ENCODE measurements at places on chromosomes 16 and 17.

GRCh38 chr17:81854974-81855774 is 5.2 kb downstream of the P4HB start:
- no peak for DNase-seq

DNA sequence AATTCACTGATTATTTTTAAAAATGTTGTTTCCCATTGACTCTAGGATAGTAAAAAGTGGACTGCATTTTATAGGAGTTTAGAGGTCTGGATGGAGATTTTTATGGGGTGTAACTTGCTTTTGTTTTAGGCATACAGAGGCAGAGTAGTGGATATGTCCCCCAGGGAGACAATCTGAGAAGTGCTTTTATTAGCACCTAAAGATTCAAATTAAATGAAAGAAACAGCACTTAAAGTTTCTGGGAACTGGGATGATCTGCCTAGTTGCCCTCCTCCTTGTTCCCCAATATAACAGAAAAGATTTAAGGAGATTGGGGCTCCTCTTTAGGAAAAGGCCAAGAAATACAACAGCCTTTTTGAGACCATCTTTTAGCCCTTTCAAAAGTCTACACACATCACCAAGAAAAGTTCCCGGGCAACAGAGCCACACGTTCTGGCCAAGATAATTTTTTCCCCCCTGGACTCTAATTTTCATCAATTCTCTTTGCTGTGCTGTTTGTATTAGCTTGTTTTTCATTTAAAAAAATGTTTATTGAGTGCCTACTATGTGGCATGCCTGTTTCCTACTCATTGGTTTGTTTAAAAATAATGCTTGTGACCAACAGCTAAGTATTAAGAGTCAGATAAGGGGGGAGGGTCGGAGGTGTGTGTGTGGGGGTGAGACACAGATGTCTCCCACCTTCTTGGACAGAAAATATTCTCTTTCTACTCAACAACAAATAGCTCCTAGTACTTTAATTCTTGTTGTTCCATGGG is 2.5 kb upstream of the IGF2BP1 start:
- no peak for DNase-seq

DNA sequence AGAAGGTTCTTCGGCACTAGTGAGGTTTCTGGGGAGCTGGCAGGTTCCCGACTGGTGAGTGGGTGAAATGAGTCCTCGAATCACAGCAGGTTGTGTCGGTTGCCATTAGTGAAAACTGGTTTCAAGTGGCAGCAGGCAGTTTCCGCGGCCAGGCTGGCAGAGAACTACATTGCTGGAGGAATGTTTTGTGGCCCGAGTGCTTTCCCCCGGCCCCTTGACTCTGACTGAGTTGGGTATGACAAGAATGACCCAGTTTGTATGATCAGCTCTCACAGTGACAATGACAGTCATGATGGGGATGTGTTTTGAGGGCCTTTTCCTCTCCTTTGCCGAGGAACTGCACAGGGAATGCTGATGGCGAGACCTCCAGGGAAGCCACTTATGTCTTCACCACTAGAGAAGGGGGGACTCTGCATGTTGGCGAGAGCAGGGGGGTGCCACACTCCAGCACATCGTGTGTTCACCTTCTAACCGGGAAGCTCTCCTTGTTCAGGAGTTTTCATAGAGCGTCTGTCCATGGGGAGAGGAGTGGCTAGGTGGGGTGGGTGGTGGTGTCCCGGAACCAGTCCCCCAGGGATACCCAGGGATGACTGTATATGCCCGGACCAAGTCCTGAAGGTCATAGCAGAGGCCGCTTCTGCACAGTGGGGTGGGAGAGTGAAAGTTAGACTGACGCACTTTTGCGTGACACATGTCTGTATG is 206.0 kb upstream of the CHMP6 start:
- DNase-seq, result no peak

DNA sequence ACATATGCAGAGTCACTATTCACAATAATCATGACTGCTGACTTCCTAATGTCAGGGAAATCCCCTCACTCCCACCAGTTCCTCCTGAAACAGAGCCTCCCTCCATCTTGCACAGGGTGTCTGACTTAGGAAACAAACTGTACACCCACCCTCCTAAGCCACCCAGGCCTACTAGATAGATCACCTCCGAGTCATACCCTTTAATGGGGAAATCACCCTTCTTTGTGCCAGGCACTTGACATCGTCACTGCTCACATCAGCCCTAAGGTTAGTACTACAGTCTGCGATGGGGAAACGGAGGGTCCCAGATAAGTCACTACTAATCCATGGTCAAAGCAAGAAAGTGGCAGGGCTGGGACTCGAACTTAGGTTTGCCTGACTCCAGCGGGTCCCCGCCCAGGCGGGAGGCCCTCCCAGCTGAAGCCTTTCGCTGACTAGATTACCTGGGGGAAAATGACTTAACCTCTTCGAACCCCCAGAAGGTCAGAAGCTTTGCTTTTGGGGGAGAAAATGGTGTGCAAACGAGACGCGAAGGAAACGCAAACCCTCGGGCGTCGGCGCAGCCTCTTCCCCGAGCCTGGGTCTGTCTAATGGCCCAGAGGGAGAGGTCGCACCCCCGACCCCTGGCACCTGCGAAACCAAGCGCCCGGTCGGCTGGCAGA is 3.4 kb upstream of the MLLT6 start:
- DNase-seq, result no peak

DNA sequence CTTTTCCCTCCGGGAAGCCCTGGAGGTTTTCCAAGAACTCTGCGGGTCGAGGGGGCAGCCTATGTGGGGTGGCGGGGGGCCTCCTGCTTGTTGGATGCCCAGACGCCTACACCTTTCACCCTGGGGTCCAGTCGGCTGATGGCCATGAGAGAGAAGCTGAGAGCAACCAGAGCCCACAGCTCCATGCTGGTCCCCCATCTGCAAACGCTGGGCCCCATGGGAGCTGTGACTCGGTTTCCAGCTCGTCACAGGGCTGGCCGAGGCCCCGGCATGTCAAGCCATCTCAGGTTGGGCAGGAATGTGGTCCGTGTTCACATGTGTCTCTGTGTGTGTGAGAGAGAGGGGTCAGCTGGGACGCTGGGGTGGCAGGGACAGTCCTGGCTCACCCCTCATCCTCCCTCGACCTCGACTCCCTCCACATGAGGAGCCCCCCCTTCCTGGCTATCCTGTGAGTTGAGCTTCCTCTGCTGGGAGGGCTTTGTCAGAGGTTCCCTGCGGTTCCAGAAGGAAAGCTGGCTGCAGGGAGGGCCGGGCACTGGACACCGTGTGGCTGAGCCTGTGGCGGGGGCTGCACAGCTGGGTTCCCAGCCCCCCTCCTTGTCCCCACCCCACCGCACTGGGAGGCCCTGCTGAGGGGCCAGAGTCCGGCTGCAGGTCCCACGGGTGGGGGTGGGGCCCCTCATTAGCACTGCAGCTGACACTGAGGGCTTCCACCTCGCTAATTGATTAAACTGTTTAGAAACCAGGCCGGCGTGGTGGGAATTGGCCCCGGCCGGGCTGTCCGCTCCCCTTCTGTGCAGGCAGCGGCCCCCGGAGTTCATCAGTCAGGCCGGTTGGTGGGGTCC is 19.1 kb downstream of the METRNL start:
- DNase-seq, result no peak

- no peak for DNase-seq
These were observed 351.7 kb downstream of the NPIPA8 start for GRCh38 chr16:17984810-17985209.

DNA sequence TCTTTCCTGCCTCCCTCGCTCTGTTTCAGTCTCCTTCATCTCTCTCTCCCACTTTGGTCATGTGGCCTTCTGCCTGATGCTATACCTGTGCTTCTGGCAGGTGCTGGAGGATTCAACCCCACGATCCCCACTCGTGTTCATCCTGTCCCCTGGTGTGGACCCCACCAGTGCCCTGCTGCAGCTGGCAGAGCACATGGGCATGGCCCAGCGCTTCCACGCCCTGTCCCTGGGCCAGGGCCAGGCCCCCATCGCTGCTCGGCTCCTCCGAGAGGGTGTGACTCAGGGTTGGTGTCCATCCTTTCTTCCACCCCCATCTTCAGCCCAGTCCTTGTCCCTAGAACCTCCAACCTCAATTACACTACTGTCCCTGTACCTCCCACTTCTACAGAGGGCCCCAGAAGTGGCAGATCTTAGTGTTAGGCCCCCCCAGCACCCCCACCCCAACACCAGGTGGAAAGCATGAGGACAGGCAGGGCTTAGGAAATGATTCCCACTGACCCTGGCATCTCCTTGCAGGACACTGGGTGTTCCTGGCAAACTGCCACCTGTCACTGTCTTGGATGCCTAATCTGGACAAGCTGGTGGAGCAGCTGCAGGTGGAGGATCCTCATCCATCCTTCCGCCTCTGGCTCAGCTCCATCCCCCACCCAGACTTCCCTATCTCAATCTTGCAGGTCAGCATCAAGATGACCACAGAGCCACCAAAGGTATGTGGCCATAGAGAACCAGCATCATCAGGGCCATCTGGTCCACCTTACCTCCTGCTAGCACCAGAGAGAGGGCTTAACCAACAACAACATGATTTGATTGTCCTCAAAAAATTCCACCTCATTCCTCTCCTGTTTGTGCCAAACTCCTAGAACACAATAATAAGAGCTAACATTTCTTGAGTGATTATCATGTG is 9.7 kb upstream of the KDM6B start:
- DNase-seq, result no peak

- no peak for DNase-seq
These were observed 187.0 kb downstream of the PRKCB start for GRCh38 chr16:24022797-24023196.

DNA sequence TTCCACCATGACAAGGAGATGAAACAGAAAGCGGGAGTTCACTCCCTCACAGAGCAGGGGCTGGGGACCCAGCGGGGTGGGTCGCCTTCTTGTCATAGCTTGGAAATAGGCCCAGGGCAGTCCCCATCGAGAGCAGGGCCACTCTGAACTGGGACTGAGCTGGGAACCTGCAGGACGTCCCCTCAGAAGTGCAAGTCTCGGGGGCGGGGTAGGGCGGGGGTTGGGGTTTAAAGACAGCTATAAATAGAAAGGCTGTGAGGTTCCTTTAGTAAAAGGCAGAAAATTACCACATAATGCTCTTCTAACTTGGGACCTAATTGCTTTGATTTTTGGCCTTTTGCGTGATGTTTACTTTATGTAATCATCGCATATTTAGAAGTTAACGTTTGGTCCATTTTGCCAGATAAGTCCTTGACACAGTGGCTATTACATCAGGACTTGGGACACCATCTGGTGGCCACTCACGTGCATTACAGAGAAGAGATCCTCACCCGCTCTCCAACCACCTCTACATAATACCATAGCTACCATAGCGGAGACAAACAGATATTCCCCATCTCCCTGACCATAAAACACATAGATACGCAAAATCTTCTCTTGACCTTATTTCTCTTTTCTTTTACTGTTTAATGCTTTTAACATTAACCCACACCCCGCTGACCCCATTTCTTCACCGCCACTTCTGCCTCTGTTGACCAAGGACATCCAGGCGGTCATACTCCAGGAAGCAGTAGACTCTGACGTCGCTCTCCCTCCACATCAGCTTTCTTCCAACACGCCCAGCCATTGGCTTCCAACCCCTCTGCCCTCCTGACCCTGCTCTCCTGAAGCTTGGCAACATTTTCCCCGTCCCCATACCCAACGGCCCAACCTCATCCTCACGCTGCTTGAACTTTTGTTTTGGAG is 27.5 kb upstream of the PIK3R6 start:
- DNase-seq, result peak; percentile 14

DNA sequence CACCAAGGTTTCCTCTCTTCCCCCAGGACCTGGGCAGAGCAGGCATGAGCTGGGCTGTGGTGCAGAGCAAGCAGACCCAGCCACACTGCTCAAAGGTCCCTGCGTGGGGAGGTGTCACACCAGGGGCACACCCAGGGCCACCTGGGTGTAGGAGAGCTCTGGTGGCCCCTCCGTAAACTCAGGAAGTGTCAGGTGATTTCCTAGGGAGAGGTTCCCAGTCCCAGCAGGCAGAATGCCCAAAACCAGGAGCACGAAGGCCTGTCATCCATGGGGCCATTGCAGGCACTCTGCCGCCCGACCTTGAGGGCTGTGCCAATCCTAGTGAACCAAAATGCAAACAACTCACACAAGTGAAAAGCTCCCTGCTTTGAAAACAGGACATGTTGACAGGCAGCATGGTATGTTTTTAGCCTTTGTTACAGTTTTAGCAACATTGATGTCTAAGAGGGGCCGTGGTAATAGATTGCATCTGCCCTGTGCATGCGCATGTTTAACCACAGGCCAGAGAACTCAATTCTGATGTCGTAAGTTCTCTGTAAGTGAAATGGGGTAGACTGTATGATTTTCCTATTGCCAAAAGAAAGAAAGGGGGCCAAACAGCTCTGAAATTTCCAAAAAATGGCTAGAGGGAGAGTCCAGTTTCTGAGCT is 21.3 kb downstream of the CIBAR2 start:
- DNase-seq, result no peak

DNA sequence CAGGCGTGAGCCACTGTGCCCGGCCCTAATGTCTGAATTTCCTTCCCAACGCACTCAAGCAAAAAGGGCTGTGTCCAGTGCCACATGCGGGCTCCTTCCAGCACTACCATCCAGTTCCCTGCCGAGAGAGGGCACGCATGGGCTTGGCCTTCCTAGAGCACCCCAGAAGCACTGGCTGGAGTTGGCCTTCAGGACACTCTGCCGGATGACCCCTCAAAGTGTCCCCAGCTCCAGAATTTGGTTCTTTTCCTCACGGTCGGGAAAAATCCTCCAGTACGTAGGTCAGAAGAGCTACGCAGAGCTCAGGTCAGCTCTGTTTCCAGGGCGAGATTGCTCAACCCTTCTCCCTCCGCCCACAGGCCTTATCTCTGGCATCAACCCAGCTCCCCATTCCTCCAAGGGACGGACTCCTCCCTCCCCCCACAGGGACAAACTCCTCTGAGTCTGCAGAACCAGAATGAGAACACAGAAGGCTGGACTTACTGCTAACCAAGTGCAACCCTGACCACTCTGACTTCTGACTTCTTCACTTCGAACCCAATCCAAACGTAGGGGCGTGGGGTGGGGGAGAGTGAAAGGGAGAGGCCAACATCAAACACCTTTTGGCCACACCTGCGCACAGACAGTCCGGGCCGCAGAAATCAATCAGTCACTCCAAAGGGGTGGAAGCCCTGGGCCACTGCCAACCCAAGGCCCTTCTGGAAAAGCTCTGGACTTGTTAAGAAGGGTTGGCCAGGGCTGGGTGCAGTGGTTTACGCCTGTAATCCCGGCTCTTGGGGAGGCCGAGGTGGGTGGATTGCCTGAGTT is 3.6 kb downstream of the CDC42EP4 start:
- no peak for DNase-seq

DNA sequence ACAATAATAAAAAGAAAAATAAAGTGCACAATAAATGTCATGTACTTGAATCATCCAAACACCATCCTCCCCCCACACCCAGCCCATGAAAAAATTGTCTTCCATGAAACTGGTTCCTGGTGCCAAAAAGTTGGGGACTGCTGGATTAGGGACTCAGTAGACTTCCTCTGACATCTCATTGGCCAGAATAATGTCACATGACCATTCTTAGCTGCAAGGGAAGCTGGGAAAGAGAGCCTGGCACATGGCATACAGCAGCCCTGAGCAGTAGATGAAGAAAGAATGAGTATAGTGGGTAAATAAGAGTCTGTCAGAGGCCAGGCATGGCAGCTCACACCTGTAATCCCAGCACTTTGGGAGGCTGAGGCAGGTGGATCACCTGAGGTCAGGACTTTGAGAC is 12.5 kb downstream of the ITPRIPL2 start:
- no peak for DNase-seq

All from AG09309 (cell line).